Dermis blood vessel endothelial cell (primary cell): ENCODE measurements at places on chromosomes 7 and 10.

DNA sequence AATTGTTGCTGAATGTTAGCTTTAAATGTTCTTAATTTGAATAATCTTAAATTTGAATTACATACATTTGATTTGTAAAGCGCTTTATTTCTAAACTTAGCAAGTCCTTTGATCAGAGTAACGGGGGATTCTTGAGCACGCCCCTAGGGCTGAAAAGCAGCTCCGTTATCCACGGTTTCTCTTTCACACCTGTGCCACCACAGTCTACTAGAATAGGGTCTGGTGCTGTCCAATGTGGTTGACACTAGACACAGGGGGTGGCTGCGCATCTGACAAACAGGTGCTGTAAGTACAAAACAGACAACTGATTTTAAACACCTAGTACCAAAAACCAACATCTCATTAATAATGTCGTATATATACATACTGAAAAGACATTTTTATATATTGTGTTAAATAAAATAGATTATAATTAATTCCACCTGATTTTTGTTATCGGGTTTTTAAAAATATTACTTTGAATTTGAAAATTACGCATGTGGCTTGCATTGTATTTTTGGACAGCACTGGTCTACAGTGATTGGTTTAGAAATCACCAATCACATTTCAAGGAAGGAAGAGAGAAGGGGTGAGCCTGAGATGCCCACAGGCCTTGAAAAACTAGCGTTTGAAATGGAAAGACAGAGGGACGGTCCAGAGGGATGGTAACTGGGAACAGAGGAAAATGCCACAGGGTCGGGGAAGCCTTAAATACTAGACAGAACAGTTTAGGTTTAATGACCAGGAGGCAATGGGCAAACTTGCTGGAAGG, 7.3 kb downstream of the SEPHS1 start:
- no peak for DNase-seq

DNA sequence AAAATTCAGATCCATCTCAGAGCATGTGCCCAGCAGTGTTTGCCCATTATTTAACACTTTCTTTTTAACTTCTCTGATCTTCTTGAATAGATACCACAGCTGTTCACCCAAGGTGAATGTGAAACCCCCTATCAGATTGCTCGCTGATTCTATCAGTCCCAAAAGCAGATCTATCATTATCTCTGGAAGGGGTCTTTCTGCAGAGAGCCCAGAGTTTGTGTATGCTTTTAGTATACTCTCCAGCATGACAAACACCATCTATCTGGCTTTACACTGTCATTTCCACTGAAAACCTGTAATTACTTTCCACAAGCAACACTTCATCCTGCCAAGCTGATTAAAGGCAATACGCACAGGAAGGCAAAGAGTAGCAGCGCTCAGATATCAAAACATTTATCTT, 168.2 kb downstream of the CACNA2D1 start:
- no peak for DNase-seq

DNA sequence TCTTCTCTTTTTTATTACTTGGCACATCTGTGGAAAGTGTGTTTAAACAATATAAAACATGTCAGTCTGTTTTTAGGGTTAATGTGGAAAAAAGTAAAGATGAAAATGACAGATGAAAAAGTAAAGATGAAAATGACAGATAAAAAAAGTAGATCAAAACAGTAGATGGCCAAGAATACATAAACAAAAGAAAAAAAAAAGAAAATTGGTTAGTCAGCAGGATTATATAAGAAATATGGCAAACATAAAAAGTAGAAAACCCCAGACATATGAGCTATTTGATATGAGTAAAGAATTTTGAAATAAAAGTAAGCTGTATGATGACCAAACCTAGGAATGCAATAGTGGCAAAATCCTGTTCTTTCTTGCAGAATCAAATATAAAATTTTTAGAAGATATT, 365.7 kb upstream of the AKR1E2 start:
- no peak for DNase-seq

GRCh38 chr10:43265799-43266721, 805 bp downstream of the RASGEF1A start:
- DNase-seq: no peak

DNA sequence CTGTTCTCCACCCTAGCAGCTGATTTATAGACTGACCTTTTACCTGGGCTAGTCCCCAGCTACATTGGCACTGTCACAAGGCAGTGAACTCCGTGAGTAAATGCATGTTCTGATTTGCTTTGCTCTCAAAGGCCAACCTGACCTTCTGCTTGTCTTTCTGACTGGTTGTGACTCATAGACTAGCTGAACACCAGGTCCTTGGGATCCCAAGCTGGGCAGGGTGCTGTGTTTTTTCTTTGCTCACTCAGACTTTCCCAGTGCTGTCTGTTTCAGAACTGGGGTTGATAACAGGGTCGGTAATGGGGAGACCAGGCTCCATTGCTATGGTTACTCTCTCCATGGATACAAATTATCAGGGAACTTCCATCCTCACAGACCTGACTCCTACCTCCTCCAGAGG, 35.0 kb downstream of the EVX1 start:
- no peak for DNase-seq

DNA sequence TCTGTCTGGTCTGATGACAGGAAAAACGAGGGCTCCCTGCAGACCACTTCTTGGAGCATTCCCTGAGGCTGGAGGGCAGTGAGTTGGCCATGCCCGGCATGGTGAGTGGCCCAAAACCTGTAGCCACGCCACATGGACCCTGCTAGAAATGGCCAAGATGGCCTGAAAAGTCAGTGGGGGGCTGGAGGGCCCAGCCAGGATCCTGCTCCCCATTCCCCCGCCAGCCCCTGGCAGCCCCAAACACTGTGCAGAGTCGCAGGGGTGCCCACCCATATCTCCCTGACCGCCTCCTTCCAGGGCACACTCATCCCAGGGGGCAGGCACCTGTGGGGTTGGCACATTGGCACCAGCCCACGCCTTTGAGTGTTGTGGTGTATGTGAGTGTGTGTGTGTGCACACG, 18.7 kb upstream of the PPP2R2D start:
- DNase-seq: no peak

GRCh38 chr7:15086131-15086611, 183.6 kb upstream of the DGKB start:
- no peak for DNase-seq

- DNase-seq: no peak
Observed at GRCh38 chr10:84423719-84424118, 95.3 kb downstream of the CCSER2 start.

GRCh38 chr7:39847227-39847626, 102.8 kb upstream of the CDK13 start:
- no peak for DNase-seq

DNA sequence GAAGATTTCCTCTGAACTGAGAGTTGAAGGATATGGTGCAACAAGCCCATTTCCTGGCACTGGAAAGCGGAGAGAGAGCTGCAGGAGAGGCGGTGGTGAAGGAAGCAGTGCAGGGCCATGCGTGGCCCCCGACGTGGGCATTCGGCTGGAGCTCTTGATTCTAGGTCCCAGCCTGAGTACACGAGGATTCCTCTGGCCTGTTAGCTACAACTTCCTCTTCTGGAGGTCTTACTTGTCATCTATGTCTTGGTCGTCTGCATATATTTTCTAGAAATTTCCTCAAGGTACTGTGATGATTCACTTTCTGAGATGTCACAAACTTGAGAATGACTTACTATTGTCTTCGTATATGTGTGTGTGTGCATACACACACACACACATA, 59.2 kb upstream of the JAZF1 start:
- no peak for DNase-seq

DNA sequence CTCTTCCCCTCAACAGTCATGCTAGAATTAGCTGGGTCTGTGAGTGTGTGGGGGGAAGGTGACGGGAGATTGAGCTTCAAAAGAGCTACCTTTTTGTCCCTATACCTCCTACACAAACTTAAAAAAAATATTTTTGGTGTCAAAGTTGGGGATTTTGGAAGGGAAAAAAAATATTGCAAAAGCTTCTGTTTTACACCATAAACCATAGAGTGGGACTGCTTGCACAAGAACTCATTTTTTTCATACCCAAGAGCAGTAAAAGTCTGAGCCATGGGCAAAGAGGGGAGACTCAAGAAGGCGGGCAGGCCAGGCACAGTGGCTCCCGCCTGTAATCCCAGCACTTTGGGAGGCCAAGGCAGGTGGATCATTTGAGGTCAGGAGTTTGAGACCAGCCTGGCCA, 9.4 kb upstream of the ZDHHC4 start:
- no peak for DNase-seq

- DNase-seq: no peak
Observed at GRCh38 chr10:53479365-53479764, 706.8 kb upstream of the MBL2 start.

GRCh38 chr7:101620395-101620794, 8.7 kb downstream of the MYL10 start:
- no peak for DNase-seq

- DNase-seq: no peak
Observed at GRCh38 chr10:131859341-131860020, 41.3 kb upstream of the PPP2R2D start.

- peak; percentile 22 for DNase-seq
Observed at GRCh38 chr7:47361746-47362215, 220.1 kb downstream of the TNS3 start.

GRCh38 chr7:143003393-143004051, 23.4 kb downstream of the OR9A2 start:
- peak; percentile 69 for DNase-seq

DNA sequence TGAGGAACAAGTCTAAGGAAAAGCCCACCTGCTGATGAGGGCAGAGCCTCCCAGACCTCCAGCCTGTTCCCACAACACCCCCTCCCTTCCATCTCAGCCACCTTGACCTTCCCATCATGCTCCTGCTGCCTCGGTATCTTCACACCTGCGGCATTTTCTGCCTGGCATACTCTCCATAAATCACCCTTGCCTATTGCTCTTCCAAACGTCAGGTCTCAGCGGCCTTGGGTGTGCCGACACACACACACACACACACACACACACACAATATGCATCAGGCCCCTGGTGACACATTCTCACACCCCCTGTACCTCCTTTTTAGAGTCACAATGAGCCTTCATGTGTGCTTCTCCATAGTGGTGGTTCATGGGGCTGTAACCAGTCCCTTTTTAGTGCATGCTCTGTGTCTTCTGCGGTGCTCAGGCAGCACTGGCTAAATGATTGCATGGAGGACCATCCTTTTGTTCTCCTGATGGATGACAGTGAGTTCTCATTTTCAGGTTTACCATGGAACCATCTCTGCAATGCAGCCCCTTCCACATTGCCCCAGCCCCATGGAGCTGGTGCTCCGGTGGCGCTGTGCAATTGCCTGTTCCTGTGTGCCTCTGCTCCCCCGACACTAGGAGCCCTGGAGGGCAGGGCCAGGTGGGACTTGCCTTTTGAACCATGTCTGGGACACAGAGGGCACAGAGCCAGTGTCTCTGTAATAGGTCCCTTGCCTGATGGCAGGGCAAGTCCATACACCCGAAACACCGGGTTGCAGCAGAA, 4.5 kb downstream of the ADIRF start:
- DNase-seq: no peak

- no peak for DNase-seq
Observed at GRCh38 chr7:801940-802381, 30.3 kb upstream of the SUN1 start.

DNA sequence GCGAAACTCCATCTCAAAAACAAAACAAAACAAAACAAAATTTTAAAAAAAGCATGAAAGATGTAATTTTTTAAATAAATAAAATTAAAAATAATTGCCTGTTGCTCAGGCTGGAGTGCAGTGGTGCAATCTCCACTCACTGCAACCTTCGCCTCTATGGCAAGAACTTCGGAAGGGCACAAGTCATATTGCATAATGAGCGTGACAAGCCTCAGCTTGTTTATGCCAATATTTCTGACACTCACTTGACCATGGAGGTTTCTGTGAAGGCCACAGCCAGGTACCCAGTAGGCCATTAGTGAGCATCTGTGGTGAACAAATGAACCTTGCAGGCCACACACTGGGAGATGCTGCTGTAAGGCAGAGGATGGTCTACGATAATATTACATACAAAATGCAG, 106.1 kb upstream of the KMT2C start:
- DNase-seq: no peak

- DNase-seq: no peak
Observed at GRCh38 chr7:7789551-7789988, 71.2 kb upstream of the RPA3 start.

GRCh38 chr10:12681252-12681651, 320.3 kb downstream of the CCDC3 start:
- no peak for DNase-seq

- DNase-seq: peak; percentile 95
Observed at GRCh38 chr10:100006243-100006886, 3.4 kb downstream of the DNMBP start.

DNA sequence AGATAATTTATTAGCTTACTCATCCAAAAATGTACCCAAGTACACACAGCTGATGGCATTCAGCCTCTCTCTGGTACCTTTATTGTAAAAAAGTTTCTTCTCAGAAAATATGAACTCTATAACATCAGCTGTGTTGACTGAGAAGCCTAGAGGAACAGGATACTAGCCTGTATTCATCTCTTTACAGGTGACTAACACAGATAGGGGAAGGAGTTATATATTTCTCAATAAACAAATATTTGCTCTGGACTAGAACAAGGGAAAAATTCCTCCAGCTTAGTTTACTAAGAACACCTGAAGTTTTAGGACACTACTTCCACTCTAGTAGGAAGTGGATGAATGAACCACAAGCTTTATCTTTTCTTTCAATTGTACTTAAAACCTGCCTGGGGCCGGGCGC, 67.8 kb downstream of the ZNF248 start:
- no peak for DNase-seq

DNA sequence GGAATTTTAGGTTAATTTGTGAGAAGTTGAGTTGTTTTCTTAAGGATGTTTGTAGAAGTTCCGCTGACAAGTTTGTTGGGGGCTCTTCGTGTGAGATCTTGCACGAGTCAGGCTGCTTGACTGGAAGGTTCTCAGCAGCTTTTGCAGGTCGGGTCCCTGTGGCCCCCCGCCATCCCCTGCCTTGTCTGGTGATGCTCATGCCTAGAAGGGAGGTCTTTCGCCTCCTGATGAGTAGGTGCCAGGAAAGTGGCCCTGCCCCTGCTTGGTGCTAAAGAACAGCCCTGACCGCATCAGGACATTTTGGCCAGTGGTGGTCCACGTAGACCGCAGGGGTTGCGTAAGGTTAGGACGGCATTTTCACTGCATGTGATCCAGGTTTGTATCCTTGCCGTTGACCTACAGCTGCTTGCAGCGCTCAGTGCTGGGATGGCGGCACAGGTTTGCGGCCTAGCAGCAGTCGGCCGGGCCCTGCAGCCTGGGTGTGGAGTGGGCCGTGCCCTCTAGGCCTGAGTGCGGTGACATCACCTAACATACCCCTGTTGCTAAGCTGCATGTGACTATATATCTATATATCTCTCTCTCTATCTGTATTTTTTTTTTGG, 62.4 kb downstream of the DNAJB6 start:
- no peak for DNase-seq

DNA sequence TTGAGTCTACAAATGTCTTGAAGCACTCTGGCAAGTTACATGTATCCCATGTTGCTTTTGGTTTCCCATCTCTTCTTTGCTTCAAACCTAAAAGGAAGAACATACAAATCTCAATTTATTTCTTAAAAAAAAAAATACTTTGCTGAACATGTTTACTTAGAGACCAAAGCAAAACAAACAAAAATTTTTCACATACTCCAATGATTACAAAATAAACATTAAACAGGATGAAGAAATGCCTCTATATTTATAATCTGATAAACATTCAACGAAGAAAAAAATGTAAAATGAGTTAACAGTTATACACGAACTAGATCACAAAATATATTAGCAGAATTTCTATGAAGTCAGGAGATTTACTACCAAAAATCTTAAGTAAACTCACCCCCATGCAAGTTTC, 31.3 kb downstream of the FAM204A start:
- no peak for DNase-seq
